Hematopoietic multipotent progenitor cell treated with erythropoietin and hydrocortisone succinate and interleukin-3 and kit ligand, for 15 days (in vitro differentiated cells): ENCODE measurements at places on chromosomes 6 and 20.

DNA sequence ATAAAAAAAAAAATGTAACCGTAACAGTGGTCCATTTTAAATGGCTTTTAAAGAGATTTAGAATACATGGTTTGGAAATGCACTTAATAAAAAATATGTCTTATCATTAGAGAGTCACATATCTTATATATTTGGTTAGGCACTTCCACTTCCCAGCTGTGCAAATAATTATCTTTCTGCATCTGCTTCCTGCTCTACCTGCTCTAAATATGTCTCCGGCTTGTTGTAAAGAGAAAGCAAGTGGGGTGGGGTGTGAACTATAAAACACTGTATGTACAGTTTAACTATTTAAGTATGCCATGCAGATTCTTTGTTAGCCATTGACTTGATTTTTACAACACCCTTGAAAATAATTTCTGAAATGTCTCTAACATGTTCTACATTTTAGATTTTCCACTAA lies 106.3 kb downstream of the NKAIN2 start:
- no peak for DNase-seq

- no peak for DNase-seq
These were observed 18.0 kb downstream of the JARID2 start for GRCh38 chr6:15263780-15264374.

DNA sequence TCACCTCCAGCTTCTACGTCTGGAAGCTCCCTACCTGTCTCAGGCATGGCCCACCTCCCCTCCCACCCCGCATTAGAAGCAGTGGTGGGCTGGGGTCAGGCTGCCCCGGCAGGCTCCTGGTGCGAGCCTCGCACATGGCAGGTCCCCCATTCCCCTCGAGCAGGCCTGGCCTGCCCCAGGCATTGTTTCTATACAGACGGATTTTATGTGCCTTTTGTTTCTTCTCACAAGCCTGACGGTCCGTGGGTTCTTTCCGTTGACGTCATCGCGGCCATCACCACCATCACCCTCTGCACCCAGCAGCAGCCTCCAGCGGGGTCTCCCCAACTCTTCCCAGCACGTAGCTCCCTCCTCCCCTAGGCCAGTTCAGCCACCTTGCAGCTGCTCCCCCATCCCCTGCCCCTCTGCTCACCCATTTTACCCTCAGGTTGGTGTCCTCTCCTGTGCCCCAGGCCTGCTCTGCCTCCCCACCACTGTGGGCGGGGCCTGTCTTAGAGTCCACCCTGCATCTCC lies 4.6 kb downstream of the CST7 start:
- DNase-seq = no peak

- no peak for DNase-seq
These were observed 3.7 kb upstream of the NEDD9 start for GRCh38 chr6:11236076-11236750.

GRCh38 chr6:124961777-124962638 lies at the start of gene RNF217:
RNF217 (plus strand) TSS chr6:124962437; CDS start chr6:124962545, 108 bp downstream.
- peak; percentile 17 for DNase-seq

GRCh38 chr6:143949535-143949934 lies 58.5 kb downstream of the PLAGL1 start:
- no peak for DNase-seq

GRCh38 chr6:159961528-159961927 lies 7.4 kb upstream of the IGF2R start:
- no peak for DNase-seq

DNA sequence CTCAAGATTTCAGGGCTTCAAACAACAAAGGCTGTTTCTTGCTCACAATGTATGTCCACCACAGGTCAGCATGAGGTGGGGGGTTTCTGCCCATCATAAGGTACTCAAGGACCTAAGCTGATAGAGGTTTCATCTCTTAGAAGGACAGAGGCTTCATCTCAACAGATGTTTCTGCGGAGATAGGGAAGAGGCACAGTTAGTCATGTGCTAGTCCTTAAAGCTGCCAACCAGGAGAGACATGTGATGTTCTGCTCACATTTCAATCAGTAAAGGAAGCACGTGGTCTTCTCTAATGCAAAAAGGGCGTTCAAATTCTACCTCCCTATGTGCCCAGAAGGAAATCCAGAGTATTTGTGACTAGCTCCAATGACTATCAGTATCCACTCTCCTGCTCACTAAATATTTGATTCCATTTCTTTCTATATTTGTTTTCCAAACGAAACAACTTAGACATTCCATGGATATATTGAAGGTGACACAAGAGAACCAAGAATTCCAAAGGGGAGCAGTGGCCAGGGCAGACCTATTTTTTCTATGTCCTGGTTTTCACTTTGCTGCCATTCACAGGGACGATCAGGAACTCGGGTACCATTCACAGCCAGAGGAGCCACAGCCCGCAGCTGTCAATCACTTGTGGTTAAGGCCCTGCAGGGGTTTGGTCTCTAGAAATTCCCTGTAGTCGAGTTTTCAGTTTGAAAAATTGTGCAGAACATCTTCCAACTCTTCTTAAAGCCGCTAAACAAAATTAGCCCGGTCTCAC lies 173.2 kb upstream of the FOXA2 start:
- DNase-seq = no peak

- DNase-seq = no peak
These were observed 106.1 kb downstream of the TFAP2C start for GRCh38 chr20:56735084-56735642.

GRCh38 chr6:84425971-84426705 lies 198.7 kb upstream of the CEP162 start:
- DNase-seq = no peak

GRCh38 chr6:145372671-145373151 lies 362.6 kb downstream of the EPM2A start:
- DNase-seq = no peak

DNA sequence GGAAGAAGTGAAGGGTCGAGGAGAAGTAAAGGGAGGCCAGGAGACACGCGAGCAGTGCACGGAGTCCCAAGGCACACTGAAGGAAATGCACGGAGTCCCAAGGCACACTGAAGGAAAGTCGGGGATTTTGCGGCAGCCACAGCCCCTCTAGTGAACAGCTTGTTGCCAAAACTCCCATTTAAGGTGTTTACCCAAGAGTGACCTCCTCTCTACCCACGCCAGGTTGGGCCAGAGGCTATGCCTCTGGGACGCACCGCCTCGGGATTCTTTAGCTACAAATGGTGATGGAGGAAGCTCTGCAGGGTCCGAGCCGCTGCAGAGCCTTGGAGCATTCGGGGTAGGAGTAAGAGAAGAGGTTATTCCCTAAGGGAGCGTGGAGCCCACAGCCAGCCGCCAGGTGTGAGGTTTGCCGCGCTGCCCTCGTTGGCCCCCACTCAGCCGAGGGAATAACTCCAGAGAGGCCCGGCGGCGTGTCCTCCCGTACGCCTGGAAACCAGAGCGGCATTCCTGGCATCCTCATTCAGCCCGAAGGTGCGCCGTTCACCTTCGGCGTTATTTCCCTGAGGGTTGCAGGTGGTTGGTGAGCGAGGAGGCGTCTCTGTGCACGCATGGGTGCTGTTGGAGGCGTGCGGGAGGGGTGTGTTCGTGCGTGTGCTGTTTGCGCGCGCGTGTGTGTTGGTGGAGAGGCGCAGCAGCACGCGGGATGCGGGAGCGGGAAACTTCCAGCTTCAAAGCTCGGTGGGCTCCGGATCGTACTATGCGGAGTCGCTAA lies 3.4 kb upstream of the MAFB start:
- DNase-seq = no peak

DNA sequence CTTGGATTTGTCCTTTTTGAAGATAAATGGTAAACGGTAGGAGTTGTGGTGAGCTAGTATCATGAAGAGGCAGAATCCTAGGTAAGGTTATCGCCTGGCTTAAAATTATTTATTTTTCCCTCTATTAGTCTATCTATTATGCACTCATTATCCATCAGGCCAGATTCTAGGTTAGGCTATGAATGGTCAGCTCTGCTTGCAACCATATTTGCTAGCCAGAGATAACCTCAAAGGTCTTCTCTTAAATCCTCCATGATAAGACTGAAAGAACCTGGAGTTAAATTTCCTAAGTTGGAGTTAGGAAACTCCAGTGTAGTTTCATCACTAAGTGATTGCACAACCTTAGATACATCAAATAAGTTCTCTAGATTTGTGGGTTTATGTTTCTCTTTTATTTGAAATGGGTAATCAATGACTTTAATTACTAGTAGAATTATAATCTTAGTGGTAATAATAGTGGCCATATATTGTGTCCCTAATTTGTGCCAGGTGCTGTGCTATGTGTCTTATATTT lies 302.1 kb upstream of the RUNX2 start:
- DNase-seq = no peak

DNA sequence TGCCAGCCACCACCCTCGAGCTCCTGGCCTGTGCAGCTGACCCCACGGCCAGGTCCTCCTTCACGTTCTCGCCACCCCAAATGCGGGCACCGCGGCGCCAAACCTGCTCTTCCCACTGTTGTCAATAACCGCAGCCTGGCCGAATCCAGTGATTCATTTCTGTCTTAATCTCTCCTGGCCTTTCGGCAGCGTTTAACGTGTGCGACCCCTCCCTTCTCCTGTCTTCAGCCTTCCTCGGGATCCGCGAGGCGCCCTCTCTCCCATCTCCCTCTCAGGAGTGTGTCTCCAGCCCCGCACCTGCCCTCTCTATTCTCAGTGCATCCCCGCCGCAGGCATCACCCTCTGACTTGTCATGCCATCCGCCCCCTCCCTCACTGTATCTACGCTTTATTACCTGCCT lies 91.4 kb downstream of the THBS2 start:
- DNase-seq = no peak

GRCh38 chr6:52176550-52176949 lies 9.6 kb upstream of the IL17A start:
- no peak for DNase-seq
